ENCODE measurements at places on chromosomes 3 and 15.

GRCh38 chr3:97680210-97680609, 84.3 kb upstream of the ARL6 start:
- DNase-seq = no peak

- DNase-seq = no peak
Measured at GRCh38 chr3:30324587-30324986, 281.8 kb upstream of the TGFBR2 start.

DNA sequence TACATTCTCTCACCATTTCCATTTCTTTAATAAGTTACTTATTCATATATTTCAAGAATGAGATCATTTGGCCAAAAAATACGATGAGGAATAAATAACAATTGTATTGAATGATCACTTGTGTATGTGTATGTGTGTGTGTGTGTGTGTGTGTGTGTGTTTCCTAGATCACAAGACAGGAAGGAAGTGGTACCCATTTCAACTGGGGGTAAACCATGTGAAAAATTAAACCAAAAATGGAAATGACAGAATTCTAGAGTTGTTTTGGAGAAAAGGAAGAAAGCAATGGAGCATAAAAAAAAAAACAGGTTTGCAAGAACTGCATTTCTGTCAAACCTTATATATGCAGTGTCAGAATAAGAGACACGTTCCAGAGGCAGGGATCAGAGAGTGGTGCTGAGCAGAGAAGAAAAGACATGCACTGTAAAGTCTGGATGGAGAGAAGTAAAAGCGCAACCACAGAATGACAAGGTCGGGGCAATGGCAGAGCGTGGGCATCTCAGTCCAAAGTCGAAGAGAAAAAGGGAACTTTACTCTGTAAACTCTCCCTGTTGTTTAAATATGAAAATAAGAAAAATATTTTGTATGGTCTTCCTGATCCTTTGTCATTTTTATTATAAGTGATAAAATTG, 75.5 kb downstream of the PEX5L start:
- no peak for DNase-seq

- DNase-seq = no peak
Measured at GRCh38 chr15:50718700-50719125, 32.1 kb upstream of the TRPM7 start.

- no peak for DNase-seq
Measured at GRCh38 chr3:115581362-115582135, 41.8 kb upstream of the GAP43 start.

GRCh38 chr3:125271127-125271526, 58.6 kb upstream of the SLC12A8 start:
- DNase-seq = no peak

All from right cardiac atrium (tissue), 5 donors.